ENCODE measurements at places on chromosomes 2 and 18.
A peak's percentile ranks its signal among the peaks of the same experiment; 100 is the strongest.

DNA sequence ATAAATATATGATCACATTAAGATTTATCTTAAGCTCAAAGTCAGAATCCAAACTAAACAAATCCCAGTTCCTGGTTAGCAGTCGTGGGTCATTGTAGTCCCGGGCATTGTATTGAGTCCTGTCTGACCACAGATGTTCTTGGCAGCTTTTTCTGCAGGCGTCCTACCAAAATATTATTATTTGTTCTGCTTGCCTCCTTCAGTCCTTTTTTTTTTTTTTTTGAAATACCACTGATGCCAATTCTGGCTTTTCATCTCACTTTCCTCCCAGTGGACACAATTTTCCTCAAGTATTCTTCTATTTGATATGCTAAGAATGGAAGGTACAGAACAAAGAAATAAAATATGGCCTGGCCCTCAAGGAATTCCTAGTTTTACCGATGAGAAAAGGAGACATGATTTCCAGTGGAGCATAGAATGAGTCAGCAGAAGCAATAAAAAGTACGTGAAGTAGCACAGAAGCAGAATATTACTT is 151.6 kb downstream of the CSRNP3 start:
- DNase-seq: no peak

DNA sequence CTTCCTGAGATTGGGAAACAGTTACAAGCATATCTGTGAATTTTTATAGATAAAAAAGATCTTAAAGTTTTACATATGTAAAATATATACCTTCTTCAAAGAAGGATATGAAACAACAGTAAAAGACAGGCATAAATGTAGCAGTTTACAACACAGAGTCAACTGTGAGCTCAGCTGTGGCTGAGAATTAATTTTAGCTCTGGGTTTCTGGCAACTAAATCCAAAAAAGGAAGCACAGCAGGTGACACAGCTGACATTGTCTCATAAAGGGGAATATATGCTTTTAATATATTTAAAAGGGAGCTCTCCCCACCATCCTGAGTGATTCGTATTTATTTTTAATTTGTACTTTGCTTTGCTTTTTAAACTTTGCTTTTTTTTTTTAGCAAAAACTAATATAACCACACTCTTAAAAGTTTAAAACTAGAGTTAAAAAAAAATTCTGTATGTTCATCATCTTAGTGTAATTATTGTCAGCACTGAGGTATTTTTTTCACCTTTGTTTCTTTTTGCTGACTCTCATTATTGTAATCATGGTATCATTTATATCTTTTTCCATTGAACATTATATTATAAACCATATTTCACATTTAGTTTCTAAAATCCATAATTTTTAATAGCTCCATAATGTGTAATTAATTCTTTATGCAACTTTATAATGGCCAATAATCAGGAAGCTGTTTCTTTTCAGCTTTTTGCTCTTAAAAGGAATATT is 6.7 kb downstream of the TUBB6 start:
- DNase-seq: no peak

GRCh38 chr2:232502911-232503808 is 15.5 kb upstream of the ECEL1 start:
- peak; percentile 15 for DNase-seq

GRCh38 chr2:30249354-30249753 is 18.0 kb downstream of the LBH start:
- no peak for DNase-seq

GRCh38 chr2:137000811-137001210 is 235.5 kb downstream of the THSD7B start:
- DNase-seq: no peak

- no peak for DNase-seq
Observed at GRCh38 chr2:180222644-180223043, 215.5 kb upstream of the CWC22 start.

- DNase-seq: no peak
Observed at GRCh38 chr2:112075490-112076260, 20.6 kb downstream of the TMEM87B start.

- no peak for DNase-seq
Observed at GRCh38 chr2:197919487-197919886, 115.1 kb downstream of the PLCL1 start.

GRCh38 chr18:31741097-31741735 is 19.5 kb downstream of the SLC25A52 start:
- peak; percentile 7 for DNase-seq

DNA sequence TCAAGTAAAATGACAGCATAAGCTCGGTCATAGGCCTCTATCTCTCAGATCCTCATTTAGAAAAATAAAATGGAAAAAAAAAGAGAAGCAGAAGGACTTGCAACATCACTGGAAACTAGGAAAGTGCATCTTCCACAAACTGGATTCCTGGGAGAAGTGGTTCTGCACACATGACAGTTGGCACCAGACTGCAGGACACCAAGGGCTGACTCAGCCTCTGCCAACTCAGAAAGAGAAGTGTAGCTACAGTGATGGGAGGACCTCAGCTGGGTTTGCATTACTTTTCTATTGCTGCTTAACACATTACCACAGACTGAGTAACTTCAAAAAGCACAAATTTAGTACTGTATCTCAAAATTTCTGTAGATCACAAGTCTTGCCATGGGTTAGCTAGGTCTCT is 409.5 kb upstream of the GCFC2 start:
- DNase-seq: no peak

DNA sequence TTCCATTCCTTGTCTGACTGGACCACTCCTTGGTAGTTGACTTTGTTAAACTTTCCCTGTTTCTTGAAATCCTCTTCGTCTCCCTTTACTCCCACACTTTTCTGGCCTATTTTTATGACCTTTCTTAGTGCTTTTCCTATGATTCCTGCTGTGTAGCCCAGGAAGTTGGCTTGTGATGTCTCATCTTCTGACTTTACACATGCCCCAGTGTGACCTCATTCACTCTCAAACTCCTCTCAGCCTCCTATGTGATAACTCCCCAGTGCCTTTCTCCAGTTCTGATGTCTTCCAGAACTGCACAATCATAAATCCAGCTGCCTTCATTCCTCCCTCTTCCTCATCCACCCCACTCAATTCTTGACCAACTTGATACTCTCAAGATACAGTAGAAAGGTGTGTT is 407.6 kb downstream of the TGIF1 start:
- no peak for DNase-seq

DNA sequence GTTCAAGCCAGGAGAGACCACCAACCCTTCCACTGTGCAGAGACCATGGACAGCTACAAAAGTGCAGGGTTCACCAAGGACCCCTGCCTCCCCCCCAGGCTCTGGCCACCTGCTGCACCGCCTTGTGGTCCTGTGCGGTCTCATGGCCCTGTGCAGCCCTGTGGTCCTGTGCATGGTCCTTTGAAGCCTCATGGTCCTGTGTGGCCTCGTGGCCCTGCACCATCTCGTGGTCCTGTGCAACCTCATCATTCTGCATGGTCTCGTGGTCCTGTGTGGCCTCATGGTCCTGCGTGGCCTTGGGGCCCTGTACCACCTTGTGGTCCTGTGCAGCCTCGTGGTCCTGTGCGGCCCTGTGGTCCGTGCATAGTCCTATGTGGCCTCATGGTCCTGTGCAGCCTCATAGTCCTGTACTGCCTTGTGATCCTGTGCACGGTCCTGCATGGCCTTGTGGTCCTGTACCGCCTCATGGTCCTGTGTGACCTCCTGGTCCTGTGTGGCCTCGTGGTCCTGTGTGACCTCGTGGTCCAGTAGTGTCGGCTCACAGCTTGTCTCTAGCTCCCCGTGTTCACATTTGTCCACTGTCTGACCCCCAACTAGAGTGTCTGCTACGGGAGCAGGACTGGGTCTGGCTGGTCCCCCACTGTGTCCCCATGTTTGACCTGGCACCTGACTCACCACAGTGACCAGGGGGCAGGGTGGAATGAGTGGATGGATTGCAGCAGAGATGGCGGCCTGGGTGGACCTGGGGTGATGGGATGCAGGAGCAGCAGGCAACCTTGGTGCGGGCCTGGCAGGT is 20.0 kb upstream of the OTOS start:
- no peak for DNase-seq

DNA sequence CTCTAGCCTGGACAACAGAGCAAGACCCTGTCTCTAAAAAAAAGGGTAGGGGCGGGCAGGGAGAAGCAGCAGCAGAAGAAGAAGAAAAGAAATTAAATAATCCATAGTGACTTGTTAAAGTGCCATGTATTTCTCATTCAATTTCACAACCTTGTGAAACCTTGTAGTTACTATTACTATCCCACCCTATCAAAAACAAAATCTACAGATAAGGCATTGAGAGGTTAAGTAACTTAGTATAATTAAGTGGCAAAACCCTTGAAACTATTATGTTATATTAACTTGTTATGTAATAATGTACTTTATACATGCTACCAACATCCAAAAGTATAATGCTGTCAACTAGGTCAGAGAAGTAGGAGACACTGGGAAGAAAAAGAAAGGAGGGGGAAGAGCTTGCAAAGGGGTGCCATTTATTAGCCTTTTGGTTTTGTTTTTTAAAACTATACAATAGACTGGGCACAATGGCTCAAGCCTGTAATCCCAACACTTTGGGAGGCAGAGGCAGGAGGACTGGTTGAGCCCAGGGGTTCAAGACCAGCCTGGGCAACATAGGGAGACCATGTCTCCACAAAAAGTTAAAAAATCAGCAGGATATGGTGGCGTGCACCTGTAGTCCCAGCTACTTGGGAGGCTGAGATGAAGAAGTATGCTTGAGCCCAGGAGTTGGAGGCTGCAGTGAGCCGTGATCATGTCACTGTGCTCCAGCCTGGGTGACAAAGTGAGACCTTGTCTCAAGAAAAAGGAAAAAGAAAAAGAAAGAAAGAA is 11.3 kb downstream of the TLK1 start:
- DNase-seq: no peak

DNA sequence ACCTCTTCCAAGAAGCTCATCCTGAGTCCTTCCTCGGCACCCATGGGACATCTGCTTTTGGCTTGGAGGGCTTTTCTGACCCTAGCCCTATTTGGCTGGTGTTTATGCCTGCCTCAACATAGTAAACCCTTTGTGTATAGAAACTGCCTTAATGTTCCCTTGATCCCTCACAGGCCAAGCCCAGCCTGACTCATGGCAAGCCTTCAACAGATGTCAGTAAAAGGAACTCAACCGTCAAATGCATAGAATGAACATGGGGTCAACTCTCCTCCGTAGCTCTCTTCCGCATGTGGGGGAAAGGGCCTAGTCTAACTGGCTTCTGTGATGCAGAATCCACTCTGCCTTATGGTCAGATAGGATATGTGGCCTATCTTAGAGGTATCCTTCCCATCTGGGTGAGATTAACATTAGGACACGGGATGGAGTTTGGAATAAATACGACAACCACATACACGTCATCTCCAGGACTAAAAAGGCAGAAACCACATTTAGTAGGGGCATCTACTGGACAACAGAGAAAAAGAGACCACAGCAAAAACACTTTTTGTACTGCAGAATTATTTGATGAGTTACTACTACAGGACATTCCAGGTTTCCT is 2.5 kb upstream of the NPAS2 start:
- no peak for DNase-seq

DNA sequence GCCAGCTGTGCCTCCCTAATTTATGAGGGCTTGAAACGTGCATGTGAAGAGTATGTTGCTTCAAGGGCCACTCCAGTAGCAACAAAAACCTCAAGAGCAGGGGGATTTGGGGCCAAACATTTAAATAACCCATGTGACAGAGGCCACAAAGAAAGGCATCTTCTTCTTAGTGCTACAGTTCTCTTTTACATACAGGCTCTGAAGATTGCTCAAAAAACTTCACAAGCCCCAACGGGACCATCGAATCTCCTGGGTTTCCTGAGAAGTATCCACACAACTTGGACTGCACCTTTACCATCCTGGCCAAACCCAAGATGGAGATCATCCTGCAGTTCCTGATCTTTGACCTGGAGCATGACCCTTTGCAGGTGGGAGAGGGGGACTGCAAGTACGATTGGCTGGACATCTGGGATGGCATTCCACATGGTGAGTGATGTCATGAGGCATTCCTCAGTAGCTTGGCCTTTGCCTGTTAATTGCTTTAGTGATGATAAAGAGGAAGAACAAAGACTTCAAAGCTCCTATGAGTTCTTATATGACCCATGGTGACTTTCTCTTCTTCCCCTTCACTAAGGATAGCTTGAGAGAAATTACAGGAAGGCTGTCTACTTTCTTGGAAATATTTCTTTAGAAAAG is 40.1 kb downstream of the NRP2 start:
- DNase-seq: no peak

DNA sequence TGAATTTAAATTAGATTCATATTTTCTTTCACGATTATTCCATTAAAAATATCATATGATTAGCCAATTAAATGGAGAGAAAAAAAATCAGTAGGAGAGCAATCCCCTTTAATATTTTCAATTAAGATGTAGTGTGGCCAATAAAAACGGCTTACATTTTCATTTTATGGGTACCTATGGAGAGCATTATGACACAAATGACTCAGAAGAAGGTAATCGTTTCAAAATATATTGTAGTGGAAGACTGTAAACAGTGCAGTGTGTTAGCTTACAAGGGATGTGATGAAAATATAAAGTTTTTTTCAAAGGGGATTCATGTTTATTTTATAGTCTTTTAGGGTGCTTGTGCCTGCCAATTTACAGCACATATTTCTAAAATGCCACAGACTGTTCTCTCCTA is 1507.4 kb upstream of the CELF4 start:
- DNase-seq: no peak

DNA sequence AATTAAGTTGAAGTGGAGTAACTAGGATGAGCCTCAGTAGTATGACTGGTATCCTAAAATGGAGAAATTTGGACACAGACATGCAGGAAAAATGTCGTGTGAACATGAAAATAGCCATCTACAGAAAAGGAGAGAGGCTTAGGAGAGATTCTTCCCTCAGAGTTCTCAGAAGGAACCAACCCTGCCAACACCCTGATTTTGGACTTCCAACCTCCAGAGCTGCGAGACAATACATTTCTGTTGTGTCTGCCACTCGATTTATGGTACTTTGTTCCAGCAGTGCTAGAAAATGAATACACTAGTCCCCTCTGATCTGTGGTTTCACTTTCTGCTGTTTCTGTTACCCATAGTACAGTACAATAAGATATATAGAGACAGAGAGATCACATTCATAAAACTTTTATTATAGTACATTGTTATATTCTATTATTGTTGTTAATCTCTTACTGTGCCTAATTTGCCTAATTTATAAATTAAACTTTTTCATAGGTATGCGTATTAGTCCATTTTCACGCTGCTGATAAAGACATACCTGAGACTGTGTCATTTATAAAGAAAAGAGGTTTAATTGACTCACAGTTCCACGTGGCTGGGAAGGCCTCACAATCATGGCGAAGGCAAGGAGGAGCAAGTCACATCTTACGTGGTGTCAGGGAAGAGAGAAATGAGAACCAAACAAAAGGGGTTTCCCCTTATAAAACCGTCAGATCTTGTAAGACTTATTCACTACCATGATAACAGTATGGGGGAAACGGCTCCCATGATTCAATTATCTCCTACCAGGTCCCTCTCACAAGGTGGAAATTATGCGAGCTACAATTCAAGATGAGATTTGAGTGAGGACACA is 41.3 kb downstream of the PLEKHA3 start:
- no peak for DNase-seq

GRCh38 chr2:3624059-3624794 is 29.3 kb downstream of the COLEC11 start:
- no peak for DNase-seq

- DNase-seq: no peak
Observed at GRCh38 chr18:62725896-62726295, 10.6 kb downstream of the PHLPP1 start.

GRCh38 chr2:72919414-72920317 is 2.3 kb downstream of the EMX1 start:
- DNase-seq: no peak

- DNase-seq: no peak
Observed at GRCh38 chr18:41769265-41769664, 185.8 kb upstream of the PIK3C3 start.

- no peak for DNase-seq
Observed at GRCh38 chr18:240175-240574, 27.7 kb downstream of the THOC1 start.

Data from activated CD8-positive, alpha-beta memory T cell treated with anti-CD3 and anti-CD28 coated beads for 4 hours (primary cell).